ENCODE measurements at places on chromosomes 1 and 21.

GRCh38 chr1:27955076-27955475, 4.7 kb upstream of the XKR8 start:
- DNase-seq = no peak

DNA sequence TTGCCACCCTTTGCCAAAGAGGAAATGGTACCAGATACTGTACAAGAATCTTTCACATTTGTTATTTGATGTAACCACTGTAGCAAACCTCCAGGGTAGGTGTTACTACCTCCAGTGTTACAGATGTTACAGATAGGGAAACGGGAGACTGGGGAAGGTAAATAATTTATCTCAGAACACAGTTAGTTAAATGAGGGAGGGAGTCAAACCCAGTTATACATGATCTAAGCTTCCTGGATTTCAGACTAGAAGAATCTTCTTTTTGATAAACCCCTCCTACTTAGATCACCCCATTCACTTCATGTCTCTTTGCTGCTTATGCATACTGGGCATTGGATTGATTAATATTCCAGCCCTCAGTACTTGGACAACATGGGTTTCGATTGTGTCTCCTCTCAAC, 276.4 kb downstream of the HHAT start:
- DNase-seq = no peak

- DNase-seq = peak; percentile 48
These were observed 81.0 kb downstream of the CNIH3 start for GRCh38 chr1:224696891-224697765.

- DNase-seq = no peak
These were observed 96.5 kb downstream of the DTL start for GRCh38 chr1:212132025-212132424.

DNA sequence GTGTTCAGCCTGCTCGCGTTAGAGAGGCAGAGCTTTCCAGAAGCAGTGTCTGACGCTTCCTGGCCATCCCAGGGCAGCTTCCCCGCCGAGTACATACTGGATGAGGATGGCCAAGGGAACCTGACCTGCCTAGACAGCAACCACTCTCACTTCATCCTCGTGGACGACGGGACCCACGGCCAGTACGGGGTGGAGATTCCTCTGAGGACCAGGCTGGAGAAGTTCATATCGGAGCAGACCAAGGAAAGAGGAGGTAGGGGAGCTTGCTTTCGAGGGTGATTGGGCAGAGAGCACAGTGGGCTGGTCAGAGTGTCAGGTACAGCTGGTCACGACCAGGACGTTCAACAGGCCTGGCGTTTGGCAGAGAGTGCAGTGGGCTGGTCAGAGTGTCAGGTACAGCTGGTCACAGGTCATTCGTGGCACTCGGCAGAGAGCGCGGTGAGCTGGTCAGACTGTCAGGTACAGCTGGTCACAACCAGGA, 22.4 kb downstream of the TRPM2 start:
- no peak for DNase-seq

DNA sequence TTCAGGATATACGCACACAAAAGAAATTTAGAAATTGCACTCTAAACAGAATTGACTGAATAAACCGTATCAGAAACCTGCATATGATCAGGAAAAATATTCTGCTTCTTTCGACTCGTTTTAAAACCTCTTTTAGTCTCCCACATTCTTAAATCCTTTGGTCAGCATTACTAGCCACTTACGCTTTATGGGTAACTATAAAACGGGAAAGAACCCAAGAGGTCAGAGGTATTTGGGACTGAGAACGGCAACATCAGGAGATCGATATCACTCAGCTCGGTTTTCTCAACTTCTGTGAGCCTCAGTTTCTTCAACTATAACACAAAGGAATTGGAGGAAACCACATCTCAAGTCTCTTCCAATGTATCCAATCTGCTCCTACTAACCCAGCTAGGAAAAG, 36.4 kb upstream of the ANGPTL7 start:
- DNase-seq = no peak

DNA sequence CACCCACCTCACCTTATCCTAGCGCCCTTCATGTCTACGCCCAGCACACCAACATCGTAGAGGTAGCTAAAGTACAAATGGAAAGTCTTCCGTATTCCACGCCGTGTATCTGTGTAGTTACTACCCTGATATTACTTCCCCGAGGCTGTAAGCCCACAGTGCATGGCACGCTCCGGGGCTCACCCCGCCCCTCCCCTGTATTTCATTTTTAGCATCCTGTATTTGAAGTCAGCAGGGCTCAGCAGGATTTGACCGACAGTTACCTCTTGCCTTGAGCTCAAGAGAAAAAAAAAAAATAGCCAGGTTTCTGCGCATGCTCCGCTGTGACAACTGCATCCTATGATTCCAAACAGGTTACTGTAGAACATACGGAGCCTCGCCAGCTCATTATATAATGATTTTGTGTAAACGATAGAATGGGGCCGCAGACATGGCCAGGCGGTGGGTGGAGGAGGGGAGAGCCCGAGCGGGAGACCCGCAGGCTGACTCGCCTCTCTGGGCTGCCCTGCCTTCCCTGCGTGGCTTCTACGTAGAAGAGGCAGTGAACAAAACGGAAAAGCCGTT, 1.3 kb downstream of the ABCG1 start:
- peak; percentile 42 for DNase-seq

GRCh38 chr1:171366816-171367215, 52.8 kb downstream of the FMO4 start:
- no peak for DNase-seq

- no peak for DNase-seq
These were observed 28.0 kb downstream of the CD1D start for GRCh38 chr1:158208586-158209116.

DNA sequence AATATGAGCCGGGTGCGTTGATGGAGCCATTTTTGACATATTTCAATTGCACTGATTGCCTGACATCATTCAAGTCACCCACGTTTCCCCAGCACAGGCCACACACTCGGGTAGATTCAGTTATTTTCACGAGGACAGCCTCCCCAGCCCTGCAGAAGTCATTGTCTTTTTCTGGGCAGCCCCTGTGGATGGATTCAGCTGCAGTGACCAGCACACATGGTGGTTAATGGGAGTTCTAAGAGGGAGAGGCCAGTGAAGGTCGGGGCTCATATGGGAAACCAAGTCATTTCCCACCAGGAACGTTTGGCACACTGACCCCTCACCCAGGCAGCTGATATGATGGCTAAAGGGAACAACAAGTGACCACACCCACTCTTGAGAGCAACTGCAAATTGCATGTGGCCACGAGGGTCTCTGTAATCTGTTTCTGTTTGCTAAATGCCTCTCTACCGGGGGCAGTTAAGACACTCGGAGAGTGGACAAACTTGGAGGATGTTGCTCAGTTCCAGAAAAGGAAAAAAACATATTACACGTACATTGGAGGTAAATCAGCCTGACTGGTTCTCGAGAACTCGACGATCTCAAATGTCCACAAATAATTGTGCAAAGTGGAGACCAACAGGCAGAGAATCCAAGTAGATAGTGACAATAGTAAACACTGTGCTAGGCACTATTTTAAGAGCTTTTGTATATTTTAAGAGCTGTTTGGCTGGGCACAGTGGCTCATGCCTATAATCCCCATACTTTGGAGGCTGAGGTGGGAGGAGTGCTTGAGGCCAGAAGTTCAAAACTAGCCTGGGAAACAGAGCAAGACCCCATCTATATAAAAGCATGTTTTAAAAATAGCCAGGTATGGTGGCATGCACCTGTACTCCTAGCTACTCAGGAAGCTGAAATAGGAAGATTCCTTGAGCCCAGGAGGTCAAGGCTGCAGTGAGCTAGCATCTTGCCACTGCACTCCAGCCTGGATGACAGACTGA, 167.2 kb upstream of the IRF2BP2 start:
- DNase-seq = no peak

DNA sequence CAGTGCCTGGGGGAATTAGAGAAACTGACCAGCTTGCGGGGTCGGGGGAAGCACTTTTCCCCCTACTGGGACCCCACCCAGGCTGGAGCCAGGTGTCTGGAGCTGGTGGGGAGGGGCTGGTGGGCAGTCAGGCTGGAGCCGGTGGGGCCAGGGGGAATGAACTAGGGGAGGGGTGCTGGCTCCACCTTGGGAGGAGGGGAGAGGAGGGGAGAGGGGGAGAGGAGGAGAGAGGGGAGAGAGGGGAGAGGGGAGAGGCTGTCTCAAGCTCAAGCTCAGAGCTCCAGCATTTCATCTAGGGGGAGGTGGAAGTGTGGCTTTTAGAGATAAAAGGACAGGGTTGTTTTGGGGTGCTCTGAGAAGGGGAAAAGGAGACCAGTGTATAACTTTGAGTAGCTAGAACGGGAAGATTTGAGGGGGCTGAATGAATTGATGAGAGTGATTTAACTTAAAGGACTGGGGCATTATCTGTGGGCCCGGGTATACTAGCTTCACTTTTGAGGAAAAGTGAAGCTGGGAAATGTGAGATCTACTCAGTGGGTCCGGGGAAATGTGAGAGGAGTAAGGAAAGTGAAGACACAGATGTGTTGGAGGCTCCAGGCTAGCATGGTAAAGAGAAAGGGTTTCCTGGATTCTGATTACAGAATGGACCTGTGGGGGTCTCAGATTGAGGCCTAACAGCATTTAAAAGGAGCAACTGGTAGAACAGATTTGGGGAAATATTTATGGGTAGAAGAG, 2.8 kb downstream of the EFNA1 start:
- no peak for DNase-seq

DNA sequence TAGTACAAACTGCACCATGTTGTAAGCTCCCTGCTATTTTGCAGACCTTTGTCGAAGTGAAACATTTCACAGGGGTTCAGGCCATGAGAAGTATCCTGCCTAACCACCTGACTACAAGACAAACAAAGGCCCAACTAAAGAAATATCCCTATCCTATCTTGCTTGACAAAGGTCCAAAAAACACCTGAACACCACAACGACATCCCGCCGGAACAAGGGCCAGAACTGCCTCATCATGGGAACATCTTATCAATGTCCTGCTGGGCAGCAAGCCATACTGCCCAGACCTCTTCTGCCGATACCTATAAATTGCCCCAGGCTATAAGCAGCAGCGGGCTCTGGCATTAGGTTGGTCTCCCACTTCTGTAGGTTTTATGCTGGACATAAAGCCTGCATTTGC, 12.3 kb downstream of the MYSM1 start:
- no peak for DNase-seq

DNA sequence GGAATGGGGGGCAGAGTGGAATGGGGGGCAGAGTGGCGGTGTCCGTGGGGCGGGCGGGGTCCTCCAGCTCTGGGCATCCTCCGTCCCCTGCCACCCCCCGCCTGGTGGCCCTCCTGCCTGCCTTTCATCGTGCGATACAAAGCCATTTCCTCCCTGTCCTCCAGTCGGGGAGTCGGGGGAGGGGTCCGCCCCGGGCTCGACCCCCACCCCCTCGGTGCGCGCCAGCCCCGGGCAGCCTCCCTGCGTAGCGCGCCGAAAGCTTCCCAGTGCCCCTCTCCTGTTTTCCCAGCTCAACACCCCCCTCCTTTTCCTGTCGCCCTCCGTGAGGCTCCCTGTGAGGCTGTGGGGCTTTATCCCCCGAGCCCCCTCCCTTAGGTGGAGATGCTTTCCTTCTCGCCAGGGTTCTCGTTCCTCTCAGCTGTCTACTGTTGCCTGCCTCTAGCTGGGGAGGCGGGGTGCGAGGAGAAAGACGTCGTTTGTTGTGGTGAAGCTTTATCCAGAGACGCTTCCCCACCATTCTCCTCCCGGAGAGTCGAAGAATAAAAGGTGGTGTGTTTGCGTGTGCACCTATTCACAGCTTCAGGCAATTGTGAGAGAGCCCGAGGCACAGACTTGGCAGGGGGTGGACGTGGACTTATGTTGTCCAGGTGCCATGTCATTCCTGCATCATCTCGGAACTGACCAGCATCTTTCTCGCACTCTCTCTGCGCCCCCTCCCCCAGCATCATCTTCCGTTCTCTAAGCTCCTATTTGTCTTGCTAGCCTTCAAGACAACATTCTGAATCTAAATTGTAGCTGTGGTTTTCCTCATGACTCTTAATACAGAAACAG, 848 bp downstream of the DNM3 start:
- no peak for DNase-seq

DNA sequence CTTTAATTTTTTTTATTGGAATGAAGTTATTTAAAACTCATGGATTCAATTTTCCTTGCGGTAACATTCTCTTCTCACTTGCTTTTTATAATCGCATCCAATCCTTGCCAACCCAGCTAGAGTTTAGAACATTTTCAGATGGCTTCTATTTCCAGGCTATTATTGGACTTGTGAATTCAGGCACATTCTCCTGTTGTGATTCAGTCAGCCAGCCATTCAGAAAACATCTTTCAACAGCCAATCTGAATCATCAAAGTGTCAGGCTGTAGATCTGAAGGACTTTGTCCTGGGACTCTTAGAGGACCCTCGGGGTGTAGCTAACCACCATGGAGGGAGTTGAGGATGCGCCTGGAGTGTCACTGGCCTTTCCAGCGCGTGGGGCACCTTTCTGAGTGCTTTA, 92.4 kb downstream of the PRDM2 start:
- no peak for DNase-seq

DNA sequence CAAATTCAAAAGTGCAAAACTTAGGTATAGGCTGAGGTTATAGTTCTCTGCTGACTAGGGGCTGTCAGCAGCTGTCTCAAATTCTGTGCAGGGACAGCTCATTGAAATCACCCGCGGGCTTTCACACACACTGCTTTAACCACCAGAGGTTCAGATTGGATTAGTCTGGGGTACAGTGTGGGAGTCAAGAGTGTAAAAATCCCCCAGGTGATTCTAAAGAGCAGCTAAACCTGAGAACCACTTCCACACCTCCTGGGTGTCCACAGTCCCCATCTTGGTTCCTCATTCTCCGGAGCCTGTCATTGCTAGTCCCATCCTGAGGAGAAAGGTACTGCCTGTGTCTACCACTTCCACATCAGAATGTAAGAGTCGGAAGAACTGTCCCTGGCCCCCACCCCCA, 9.9 kb upstream of the TDRD10 start:
- DNase-seq = no peak

DNA sequence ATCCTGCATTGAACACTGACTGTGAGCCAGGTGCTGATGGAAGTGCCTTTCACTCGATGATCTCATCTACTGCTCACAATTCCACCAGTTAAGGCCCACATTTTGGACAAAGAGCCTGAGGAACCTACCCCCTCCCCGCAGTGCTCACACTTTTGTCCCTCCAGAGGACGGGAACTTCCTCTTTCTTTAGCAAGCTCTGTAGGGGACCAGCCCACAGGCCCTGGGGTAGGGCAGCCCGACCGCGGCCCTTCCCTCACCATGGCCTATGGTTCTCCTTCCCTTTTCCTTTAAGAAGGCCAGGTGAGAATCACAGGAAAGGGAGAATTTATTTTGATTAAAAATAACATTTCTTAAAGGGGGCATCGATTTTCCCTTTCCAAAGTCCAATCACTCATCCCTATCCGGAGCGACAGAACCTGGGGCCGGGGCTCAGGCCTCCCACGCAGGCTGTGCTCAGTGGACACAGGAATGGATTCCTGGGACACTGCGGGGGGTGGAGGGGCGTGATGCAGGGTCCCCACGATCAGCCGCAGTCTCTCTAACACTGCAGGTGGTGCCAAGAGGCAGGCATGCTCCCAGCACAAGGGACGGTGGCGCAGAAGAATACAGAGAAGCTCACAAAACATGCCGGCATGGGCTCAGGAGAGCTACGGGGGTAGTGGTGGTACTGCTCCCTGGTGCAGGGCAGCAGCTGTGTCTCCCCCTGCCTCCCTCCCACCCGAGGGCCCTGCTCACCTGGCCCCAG, 8.9 kb upstream of the KCNE1 start:
- no peak for DNase-seq
